ENCODE measurements at places on chromosomes 3 and 15.

- DNase-seq: no peak
Measured at GRCh38 chr3:46356276-46356675, 2.4 kb downstream of the CCR2 start.

- DNase-seq: no peak
Measured at GRCh38 chr15:91228383-91228782, 128.3 kb downstream of the SV2B start.

DNA sequence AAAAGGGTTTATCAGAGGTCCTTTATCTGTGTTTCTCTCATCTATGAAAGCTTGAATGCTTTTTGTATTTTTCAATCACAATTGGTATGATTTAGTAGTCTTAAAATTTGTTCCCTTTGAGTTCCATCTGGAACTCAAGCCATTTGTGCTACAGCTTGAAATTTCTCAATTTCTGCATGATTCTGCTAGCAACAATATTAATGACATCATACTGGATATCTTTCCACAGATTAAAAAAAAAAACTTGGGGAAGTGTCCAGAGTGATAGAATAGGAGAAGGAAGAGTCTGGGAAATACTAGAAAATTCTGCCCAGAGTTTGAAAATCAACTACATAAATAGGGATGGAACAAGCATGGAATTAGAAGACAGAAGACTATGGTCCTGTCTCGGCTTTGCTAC is 9.3 kb upstream of the FBN1 start:
- no peak for DNase-seq

- no peak for DNase-seq
Measured at GRCh38 chr3:65048151-65048550, 360.4 kb upstream of the ADAMTS9 start.

DNA sequence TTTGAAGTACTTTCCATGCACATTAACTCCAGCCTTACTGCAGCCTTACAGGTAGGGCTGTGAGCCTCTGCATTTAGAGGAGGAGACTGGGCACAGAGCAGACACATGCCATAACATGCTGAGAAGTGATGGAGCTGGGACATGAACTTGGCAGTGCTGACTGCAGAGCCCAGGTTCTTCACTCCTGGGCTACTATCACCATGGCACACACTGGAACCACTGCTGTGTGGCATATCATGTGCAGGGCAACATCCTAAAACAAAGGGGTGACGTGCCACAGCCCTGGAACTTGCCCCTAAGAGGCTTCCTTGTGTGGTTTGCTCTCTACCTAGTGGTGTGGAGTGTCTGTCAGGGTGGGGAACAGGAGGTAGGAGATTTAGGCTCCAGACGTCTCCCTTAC is 25.4 kb downstream of the EHD4 start:
- DNase-seq: no peak

GRCh38 chr3:120098710-120099109 is 4.5 kb upstream of the GSK3B start:
- no peak for DNase-seq

DNA sequence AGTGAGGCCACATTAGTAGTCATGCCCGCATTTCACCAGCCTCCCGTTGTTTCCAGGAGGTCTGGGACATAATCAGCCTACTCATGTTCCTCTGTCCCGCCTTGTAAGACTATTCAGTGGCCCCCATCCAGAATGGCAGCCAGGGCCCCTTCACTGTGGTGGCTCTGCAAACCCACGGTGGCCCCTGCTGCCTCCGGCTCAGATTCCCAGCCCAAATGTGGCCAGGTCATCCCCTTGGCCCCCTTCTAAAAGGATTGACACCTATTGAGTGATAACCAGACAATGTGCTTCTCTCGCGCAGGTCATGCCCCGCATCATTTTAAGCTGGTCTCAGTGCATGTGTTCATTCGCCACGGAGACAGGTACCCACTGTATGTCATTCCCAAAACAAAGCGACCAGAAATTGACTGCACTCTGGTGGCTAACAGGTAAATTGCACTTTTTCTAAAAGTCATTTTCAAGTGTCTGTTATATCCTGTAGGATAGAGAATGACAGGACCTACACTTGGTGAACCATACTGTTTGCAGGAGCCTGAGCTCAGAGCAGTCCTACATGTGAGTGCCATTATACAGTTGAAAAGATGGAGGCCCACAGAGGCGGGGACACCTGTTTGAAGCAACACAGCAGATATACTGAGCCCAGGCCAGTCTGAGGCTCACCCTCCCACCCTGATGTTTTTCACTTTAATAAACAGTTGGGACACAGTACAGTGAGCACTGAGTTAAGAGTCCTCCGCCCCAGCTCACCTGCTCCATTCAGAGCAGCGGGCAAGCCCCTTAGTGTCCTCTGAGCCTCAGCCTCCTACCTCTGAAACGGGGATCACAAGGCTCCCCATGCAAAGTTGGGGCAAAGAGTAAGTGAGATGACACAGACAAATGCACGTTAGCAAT is 47.7 kb downstream of the PXYLP1 start:
- peak; percentile 32 for DNase-seq

DNA sequence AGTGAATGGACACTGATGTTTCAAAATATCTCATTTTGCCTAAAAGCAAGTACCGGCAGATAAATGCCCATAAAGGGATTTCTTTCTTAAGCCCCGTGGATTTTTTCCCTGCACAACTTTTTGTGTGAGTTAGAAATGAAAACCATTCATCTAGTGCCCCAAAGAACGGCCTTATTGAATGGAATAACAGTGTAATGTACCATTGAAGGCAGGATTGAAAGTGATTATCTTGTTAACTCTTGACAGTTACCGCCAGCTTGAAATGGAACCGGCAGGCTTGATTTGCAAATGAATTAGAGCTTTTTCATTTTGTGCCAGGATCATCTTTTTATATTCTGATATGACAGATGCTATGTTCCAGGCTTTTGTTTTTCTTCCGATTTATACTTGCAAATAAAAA is 162.2 kb downstream of the RSRC1 start:
- DNase-seq: no peak

GRCh38 chr3:177571271-177571943 is 374.1 kb upstream of the TBL1XR1 start:
- DNase-seq: no peak
